ENCODE measurements at places on chromosomes 7 and 10.

DNA sequence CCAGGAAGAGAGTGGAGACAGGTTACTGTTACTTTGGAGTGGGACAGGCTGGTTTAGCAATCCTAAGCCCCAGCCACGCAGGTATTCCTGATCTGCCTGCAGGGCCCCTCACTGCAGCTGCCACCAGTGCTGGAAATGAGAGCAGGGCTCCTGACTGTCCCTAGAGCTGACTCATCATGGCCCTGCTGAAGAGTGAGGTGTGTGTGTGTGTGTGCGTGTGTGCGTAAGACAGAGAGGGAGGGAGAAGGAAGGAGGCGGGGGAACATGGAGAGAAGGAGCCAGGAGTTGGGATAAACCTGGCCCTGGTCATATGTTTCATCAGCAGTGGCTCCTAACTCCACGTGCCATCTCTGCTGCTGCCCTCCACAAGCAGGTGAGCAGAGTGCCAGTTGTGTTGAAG lies 3.6 kb downstream of the FOXI2 start:
- no peak for DNase-seq

DNA sequence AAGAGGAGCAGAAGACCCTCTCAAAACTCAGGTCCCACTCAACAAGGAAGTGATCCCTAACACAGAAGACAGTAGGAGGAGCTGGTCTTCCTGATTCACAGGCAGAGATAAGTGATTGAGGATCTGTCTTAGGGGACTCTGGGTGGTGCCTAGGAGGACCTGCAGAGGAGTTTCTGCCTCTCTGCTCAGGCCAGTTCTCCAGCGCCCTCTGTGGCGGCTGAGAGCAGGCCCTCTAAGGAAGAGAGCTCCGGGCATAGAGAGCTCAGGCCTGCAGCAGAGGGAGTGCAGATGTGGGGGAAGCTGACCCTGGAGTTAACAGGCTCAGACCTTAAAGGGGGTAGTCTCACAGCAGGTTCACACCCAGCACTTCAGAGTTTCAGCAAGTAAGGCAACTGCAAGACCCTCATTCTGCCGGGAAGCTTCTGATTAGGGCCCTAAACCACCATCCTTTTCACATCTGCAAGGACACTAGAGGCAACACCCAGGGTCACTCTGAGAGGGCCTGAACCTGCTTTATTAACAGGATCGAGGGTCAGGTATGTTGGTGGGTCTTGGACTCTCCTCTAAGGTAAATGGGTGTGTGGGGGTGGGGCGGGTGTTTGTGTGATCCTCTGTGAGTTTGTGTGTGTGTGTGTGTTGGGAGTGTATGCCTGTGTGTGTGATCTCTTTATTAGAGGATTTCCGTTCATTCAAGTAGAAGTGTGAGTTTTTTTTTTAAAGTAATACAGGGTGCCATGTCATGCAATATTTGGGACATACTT lies 57.6 kb upstream of the TARP start:
- no peak for DNase-seq

- DNase-seq, result no peak
Measured at GRCh38 chr7:126440542-126440941, 812.2 kb downstream of the GRM8 start.

DNA sequence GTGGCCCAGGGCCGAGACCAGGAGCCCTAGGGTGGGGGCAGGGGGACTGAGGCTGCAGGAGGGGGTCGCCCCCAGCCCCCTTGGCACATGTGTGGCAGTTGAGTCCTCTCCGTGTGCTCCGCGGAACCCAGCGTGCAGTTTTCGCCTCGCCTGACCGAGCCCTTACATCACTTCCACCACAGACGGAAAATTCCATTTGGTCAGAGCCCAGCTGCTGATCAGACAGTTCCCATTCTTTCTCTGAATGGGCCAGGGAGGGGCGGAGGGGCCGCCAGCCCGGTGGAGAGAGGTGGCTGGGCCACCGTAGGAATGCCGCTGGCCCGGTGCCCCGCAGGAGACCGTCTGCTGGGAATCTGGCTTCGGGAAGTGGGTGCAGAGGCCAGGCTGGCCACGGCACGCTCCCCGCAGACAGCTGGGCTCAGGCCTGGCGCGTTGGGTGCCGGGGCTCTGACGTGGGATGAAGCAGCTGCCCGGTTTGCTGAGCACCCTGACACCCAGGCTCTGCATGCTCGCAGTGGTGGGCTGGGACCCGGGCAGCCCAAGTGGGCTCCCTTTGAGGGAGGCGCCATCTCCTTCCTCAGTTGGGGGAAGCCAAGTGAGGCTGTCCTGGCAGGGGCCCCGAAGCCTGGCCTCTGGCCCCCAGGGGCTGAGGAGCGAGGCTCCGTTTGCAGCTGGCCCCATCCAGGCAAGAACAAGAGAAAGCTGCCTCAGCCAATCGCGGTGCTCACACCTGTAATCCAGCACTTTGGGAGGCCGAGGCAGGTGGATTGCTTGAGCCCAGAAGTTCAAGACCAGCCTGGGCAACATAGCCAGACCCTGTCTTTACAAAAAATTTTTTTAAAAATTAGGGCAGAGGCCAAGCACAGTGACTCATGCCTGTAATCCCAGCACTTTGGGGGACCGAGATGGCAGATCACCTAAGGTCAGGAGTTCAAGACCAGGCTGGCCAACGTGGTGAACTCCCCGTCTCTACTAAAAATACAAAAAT lies 9.9 kb downstream of the TTYH3 start:
- peak; percentile 84 for DNase-seq

DNA sequence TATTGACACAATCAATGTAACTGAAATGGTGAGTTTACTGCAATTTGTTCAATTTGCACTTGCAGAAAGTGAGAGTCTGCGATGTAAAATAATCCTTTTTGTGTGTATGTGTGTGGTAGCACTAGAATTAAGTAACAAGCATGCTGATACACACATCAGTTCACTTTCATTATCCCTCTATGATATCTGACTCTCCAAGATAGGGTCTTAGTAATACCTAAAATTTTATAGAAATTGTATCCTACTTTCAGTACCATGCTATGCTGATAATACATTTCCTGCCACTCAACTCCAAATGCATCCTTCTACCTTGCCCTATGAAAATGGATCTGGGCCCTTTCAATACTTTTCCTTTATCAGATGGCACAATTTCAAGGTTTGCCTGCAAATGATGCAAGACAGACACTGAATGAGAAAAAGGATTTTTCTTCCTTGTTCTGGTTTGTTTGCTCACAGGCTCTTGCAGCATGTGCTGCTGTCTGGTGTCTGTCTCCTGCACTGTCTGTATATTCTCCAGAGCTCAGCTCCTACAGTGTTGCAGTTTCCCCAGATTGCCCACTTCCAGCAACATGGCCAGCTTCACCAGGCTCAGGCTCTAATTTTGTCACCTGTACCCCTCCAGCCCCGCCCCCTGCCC lies 297.9 kb upstream of the HGF start:
- peak; percentile 18 for DNase-seq

DNA sequence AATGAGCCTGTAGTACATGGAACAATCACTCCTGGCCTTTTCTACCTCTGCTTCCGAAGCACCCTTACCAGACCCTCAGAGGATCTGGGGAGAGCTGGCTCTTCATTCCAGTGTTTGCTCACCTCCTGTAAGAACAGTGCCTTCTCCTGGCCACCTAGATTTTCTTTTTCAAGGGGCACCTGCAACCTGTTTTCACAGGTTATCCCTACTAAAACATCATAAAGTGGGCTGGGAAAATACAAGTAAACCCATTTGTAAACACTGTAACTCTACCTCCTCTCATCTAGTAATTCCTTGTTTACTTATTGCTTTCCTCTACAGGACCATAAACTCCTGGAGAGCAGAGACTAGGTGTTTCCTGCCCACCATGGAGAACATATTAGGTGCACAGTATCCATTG lies 1.1 kb downstream of the PIK3AP1 start:
- DNase-seq, result no peak

GRCh38 chr7:55189878-55190436 lies 171.1 kb downstream of the EGFR start:
- DNase-seq, result no peak

DNA sequence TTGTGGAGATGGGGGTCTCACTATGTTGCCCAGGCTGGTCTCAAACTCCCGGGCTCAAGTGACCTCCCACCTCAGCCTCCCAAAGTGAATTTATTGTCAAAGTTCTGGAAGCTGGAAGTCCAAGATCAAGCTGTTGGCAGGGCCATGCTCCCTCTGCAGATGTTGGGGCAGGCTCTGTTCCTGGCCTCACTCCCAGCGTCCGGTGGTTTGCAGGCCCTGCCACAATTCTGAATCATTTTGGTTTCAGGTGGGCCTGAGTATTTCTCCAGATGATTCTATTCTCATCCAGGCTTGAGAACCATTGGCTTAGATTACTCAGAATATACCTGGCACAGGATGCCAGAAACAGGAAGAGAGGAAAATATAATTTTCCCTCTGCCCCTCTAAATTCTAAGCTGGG lies 737.4 kb downstream of the TNS3 start:
- DNase-seq, result no peak

Data from BE2C (cell line).